Glomerular endothelial cell (primary cell): ENCODE measurements at places on chromosomes 2 and 18.
A peak's percentile ranks its signal among the peaks of the same experiment; 100 is the strongest.

DNA sequence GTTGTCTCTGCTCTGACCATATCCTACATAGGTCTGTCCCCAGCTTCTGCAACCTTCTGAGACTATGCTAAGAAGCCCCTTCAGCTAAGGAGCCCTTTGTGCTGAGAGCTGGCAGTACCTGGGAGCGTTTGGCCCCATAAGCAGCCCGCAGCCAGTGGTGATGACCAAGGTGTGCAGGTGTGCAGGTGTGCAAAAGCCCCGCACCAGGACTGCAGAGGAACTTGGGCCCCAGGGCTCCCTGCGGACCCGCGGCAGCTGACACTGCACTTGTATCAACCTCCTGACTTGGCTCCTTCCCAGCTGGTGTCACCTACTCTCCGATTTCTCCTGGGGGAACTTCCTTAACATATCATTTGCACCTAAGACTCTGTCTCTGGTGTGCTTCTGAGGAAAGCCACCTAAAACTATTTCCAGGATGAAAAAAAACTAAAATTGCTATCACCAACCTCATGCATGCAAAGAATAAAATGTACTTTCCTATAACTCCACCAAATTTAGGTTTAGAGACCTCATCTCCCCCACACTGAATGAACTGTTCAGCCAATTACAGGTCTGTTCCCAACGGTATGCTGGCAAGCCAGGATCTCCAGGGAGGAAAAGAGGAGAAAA, 16.1 kb upstream of the GNAL start:
- DNase-seq: no peak

DNA sequence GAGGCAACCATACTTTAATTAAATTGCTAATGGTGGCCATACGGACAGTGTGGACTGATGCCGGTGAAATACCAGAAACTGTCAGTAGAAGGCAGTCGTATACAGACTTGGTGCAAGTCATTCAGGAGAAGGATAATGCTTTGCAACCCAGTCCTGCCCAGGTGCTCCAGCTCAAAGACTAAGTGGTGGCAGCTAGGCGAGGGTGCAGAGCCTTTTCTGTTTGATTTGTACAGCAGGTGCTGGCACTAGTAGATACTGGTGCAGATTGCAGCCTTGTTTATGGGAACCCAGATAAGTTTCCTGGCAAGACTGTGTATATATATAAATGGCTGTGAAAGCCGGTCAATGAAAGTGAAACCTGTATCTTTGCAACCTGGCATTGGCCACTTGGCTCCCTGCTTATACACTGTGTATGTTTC, 208.3 kb upstream of the SYT4 start:
- DNase-seq: no peak

GRCh38 chr2:46942143-46942526, 26.5 kb upstream of the MCFD2 start:
- no peak for DNase-seq

GRCh38 chr2:45173513-45173912, 164.3 kb upstream of the SIX2 start:
- peak; percentile 47 for DNase-seq

DNA sequence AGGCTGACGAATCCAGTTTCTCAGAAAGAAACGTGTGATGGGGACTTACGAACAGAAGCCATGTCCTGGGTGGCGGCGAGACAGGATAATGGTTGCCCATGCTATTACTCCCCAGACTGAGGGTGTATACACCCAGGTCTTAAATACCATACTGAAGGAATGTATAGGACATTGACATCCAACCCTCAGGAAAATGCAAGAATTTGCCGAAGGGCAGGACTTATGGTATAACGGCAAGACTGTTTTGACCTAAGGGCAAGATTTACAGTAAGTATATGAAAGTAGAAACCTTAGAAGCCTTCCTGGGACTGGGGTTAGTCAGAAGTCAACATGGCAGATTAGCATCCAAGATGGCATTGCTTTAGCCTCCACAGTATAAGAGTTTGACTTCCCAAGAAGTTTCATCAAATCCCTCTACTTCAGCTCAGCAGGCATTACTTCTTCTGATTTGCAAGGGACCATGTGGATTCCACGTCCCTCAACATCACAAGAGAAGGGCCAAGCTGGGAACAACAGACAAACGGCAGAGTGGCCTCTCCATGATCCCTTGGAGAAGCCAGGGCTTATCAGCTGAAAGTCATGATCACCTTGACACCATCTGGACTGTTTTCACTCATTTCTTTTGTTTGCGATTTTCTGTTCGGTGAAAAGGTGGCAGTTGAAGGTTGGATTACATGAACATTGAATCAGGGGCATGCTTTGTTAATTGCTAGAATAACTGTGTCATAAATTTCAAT, 21.1 kb downstream of the ST3GAL5 start:
- no peak for DNase-seq

DNA sequence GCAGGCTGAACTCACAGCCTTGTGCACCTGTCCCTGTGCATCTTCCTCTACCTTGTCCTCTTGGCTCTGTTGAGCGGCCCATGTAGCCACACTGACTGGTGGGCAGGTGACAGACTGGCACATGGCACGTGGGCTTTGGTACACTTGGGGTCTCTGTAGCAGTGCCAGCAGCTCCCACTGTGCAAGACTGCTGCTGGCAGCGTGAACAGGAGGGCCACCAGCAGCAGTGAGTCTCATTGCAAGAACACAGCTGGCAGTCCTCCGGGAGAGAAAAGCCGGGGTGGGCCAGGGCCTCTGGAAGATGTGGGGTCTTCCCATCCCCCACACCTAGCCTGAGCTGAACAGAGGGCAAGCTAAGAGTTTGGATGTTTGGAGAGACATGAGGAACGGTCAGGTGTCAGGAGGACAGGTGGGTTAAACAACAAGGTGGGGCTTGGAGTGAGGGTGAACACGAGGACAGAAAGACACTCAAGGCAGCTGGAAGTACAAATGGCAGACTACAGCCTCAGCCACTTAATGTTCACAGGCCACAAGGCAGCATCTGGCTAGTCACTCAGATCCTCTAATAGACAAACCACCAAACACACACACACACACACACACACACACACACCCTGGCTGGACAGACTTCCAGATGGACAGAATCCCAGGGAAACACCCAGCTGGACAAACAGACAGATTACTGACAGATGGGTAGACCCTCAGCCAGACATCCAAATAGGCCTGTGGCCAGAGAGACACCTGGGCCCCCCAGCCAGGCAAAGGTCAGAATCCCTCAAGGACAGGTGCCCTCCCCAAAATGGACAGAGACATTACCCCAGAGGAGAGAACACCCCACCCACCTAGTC, 2.3 kb upstream of the PTPN18 start:
- DNase-seq: no peak

GRCh38 chr2:215812966-215813365, 200.4 kb downstream of the MREG start:
- DNase-seq: no peak

GRCh38 chr2:162748566-162749215, 89.9 kb downstream of the KCNH7 start:
- DNase-seq: no peak

DNA sequence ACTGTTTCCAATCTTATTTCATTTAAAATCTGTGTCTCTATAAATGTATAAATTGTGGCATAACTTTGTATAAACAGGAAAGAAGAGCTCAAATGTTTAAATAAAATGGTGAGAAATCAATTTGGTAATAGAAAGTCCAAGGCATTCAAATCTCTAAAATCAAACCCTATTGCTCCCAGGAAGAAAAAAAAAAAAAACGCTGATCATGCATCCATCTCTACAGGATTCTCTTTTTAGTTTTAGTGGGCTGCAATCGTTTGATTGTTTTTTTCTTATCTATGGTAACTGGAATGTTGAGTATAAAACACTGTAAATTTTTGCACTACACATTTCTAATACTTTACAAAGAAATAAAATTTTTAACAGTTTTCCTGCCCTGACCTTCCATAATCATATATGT, 75.6 kb downstream of the NCKAP1 start:
- DNase-seq: no peak

DNA sequence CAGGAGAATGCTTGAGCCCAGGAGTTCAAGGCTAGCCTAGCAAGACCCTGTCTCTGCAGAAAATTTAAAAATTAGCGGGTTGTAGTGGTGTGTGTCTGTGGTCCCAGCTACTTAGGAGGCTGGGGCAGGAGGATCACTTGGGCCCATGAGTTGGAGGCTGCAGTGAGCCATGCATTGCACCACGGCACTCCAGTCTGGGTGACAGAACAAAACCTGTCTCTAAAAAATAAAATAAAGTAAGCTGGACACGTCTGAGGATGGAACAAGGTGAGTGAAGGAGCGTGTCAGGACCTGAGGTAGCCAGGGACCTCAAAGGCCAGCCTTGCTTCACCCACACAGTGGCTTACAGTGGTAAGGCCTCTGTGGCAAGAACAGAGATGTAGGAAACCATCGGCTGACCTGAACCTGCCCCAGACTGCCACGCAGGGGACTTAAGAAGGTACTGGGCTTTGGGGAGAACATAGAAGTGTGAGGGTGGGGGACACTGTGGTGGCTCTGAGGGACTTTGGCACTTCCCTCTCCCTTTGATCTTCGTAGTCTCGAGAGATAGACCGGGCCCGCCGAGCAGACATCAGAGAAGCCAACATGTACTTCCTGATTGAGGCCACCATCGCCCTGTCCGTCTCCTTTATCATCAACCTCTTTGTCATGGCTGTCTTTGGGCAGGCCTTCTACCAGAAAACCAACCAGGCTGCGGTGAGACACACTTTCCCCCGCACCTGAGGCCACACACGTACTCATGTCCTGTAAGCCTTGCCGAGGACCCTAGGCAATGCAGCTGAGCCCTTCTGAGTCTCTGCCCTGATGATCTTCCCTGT, 7.5 kb downstream of the SLC11A1 start:
- DNase-seq: no peak

GRCh38 chr18:31364190-31364589, 12.4 kb upstream of the DSG4 start:
- DNase-seq: no peak

DNA sequence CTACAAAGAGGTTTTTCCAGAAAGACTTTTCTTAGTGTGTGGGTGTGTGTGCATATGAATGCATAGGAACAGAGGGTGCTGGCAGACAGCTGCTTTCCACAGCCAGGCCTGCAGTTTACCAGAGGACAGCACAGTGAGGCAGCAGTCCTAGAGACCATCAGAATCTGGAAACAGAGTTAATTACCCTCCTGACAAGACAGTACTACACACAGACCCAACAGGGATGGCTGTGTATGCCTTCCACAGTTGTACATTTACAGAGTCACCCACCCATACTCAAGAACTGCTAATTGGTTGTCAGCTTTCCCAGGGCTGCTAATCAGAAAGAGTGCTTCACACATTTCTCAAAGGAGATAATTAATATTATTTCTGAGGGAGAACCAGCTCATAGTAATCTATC, 104.7 kb downstream of the FEZ2 start:
- DNase-seq: no peak

DNA sequence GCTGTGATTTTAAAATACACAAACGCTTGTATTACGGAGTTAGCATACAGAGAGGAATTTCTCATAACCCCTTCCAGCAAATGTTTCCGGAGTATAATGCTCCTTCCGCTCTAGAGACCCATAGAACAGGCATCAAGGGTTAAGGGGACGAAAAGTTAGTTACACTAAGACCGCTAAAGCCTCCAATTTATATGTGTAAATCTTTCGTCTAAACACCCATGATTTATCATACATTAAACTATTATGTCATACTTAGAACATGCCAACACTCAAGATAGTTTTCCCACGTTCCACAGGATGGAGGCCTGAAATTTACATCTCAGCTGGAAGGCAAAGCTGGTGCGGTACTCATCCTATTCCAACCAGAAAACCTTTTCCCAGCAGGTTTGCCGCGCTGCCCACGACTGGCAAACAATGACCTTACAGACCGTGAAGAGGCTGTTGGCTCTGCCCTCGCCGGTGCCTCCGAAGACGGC, 650 bp downstream of the ORMDL1 start:
- DNase-seq: no peak

DNA sequence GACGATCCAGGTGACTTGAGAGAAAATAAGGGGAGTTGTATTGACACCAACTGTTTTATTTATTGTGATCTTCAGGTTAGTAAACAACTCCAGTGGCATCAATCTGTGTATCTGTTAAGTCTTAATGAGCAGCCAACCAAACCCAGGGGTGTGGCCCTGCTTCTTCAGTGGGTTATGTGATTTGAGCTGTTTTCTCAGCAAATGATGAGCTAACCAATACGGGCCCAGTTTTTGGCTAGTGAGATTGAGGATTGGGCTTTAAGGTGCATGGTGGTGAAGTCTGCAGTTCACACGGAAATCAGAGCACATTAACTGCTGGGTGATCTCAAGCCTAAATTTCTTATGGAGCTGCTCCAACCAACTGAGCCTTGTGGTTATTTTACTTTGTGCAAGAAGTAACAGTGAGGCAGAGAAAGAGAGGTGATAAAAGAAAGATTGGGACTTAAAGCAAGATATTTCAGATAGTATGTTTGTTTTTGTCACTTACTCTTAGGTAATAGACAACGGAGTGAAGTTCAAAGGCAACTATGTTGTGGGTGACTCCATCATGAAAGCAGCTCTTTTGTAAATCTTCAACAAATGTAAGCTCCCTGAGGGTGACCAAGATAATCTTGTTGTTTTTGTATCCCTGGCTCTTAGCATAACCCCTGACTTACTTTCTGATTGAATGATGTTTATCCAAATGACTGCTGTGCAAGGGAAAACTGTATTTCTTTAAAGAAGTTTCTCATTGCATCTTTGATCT, 2.4 kb downstream of the MTCL1 start:
- no peak for DNase-seq

GRCh38 chr18:23259701-23260681, 124.7 kb downstream of the CABLES1 start:
- peak; percentile 96 for DNase-seq

DNA sequence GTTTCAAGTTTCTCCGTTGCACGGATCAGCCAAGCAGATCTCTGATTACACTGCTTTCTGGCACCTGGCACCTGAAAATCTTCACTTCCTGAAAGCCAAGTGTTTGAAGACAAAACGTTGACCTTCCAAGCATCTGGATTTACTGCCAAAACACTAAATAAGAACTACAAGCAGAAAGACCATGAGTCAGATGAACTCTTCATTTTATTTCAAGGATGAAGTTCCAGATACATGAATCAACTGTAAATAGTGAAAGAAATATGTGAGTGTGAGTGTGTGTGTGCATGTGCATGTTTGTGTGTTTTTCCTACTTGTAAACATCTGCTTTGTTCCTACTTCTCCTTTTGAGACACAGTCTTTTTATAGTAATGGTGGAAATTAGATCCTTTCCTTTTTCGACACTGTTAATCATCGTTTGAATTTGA, 60.0 kb upstream of the DTNA start:
- DNase-seq: no peak

DNA sequence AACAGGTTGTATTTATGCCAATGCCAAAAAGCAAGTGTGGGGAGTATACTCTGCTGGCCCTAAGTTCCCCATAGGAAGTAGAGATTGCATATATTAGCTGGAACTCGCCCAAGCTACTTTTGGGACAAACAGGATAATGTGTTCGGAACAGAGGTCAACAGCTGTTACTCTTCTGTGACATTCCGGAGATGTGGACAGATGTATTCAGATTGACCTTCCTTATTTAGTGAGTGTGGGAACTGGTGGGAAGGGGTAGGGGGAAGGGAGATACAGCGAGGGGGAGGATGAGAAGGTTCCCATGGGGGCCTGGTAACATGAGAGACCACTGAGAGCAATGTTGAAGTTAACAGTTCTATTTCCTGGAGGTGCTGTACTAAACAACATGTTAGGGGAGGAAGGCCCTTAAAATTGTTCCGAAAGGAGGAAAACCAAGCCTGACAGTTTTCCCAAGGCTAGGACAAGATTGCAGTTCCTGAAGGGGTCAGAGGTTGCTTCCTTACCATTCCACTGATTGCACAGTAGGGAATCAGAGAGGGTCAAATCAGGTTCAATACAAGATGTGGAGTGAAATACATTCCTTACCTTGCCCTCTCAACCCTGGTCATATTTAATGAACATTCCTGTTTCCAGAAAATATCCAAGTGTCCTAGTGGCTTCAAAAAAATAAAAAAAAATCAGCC, 14.3 kb upstream of the CD28 start:
- no peak for DNase-seq

- DNase-seq: peak; percentile 34
Measured at GRCh38 chr2:31333527-31334183, 80.9 kb downstream of the XDH start.
